ENCODE measurements at places on chromosomes 4 and X.

- peak; percentile 89 for DNase-seq
Observed at GRCh38 chrX:124239911-124240310, 92.5 kb upstream of the TEX13D start.

- DNase-seq = no peak
Observed at GRCh38 chrX:130111220-130112154, 1.2 kb upstream of the ELF4 start.

DNA sequence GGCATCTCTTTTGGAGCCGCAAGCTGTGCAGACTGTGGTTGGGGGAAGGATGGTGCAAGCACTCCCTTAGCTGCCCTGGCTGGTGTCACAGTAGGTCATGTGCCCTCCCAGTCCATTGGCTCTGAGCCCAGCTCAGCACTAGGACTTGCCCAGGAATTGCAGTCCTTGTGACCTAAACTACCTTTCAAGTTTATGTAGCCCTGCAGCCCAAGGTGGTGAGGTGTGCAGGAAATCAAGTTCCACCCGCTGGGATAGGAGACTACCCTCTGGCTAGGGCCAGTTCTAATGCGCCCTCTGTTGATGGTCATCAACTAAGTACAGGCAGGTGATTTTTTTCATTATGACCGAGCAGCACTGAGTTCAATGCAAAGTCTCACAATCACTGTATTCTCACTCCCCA lies 335.2 kb downstream of the UBE2NL start:
- DNase-seq = no peak

- no peak for DNase-seq
Observed at GRCh38 chr4:123848606-123849005, 452.0 kb downstream of the SPRY1 start.

DNA sequence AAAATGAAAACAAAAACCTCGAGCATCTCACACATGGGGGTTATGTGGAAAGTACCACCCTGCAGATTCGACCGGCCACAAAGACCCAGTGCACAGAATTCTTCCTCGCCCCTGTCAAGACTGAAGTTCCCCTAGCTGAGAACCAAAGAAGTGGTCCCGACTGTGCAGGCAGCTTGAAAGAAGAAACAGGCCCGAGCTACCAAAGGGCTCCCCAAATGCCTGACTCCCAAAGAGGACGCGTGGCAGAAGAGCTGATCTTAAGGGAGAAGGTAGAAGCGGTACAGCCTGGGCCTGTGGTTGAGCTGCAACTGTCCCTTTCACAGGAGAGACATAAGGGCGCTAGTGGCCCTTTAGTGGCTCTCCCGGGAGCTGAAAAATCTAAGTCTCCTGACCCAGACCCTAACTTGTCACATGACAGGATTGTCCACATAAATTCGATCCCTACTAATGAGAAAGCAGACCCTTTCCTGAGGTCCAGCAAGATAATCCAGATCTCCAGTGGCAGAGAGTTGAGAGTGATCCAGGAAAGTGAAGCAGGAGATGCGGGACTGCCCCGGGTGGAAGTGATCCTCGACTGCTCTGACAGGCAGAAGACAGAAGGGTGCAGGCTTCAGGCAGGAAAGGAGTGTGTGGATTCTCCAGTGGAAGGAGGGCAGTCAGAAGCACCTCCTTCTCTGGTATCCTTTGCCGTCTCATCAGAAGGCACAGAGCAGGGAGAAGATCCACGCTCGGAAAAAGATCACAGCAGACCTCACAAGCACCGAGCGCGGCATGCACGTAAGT lies 108.8 kb upstream of the MYOZ2 start:
- no peak for DNase-seq

- no peak for DNase-seq
Observed at GRCh38 chrX:119247702-119248101, 11.6 kb downstream of the PGRMC1 start.

DNA sequence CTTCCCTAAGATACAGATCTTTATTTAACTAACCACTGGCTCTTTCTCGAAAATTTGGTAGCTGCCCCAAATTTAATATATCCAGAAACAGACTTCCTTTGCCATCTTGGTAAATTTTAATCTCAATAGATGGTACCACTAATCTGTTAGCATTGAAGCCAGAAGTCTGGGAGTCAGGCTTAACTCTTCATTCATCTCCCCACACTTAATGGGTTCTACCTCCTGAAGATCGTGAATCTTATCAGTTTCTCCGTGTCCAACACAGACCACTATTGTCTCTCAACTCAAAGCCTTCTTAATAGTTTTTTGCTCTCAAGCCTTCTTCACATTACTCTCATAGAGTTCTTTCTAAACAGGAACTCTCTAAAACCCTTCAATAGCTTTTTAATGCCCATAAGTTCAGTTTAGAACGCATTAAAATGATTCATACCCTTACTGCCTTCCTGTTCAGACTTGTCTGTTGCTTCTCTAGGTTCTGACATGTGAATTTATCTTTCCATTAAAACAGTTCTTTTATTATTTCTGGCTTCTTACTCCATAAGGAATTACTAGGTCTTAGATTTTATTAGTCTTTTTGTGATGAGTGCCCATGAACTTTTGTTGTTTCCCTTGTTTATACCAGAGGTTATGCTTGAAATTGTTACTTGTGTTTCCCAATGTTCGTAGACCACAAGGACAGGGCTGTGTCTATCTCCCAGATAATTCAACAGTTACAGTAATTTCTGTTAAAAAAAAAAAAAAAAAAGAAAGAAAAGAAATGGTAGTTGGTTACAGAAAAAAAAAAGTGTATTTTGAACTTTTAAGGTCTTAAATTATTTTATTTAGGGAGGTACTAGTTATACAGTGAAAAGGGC lies 54.7 kb downstream of the SMARCAD1 start:
- no peak for DNase-seq

DNA sequence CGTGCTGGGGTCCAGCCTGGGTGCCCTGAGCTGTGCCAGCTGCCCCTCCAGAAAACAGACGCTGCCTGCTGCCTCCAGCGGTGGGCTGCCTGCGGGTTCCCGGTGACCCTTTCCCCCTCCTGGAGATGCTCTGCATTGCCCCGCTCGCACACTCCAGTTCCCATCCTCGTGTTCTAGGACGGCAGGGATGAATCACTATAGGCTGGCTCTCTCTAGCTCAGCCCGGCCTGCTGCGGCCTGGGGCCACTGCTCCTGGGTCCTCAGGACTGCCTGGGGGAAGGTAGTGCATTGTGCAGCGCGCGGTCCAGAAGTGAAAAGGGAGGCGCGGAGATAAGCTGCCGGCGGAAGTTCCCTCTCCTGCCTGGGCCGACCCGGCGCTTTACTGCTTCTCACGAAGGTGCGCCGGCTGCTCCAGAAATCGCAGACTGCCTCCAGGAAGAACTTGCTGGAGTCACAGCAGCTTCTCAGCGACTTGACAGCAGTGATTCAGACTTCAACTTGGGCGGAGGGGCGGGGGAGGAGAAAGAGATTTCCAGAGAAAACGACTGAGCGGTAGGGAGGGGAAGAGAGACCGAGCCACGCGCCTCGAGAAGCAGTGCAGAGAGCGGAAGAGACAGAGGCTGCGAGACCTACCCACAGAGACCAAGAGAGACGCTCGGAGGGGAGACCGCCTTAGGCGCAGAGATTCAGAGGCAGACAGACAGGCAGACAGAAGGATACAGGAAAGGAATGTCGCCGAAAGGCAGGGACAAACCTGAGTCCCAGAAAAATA lies 6.7 kb upstream of the MSX1 start:
- peak; percentile 28 for DNase-seq

GRCh38 chrX:127259742-127260141 lies 440.2 kb downstream of the PRR32 start:
- DNase-seq = no peak

All from activated CD4-positive, alpha-beta T cell treated with anti-CD3 and anti-CD28 coated beads, Interleukin-2, Interleukin-6, amounts not matched to agents 100 ng/mL and 50 ng/mL, durations not matched to agents 16 hours and 8 hours (primary cell).